ENCODE measurements at places on chromosomes 11 and 22.

DNA sequence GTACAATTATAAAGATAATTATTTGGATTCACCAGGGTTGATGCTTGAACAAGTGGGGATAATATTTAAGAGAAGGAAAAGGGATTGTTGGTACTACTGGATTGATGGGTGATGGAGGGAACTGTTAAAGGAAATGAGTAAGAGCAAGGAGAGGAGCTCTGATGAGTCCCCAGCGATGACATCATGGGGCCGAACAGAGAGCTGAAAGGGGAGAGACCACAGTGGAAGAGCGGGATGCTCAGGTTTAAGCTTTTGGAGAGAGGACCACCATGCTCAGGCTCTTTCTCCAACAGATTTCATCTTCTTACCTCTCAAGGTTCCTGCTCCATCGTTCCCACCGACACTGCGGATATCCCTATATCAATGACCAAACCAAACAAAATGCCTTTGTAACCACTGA lies 568.7 kb downstream of the ETS1 start:
- no peak for DNase-seq

DNA sequence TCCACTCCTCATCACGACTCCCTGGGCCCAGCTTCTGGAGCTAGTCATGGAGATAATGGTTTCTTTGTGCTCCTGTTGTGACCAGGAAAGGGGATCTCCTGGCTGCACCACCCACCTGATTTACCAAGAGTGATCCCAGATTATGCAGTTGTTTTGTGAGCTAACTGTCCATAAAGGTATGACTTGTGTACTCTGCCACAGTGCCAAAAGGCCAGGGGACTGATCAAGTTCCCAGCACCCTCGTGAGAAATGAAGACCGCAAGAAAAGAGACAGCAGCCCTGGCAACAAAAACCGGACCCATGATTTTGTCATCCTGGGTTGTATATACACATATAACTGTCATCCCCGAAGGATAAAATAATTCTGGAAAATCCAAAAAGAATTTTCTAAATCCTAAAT lies 26.6 kb downstream of the TUB start:
- DNase-seq = no peak

DNA sequence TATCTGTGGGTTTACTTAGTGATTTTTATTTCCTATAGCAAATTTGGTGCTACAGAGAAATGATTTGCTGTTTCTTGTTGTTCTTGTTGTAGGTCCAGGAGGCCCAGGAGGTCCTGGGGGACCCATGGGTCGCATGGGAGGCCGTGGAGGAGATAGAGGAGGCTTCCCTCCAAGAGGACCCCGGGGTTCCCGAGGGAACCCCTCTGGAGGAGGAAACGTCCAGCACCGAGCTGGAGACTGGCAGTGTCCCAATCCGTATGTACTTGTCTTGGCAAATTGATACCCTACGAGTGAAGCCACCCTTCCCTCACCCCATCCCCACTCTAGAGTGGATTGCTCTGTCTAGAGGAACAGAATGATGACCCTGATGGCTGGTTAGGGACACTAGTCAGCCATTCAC lies 7.8 kb upstream of the GAS2L1 start:
- DNase-seq = no peak

- DNase-seq = no peak
These were observed 137.0 kb downstream of the SLC1A2 start for GRCh38 chr11:35282221-35282882.

DNA sequence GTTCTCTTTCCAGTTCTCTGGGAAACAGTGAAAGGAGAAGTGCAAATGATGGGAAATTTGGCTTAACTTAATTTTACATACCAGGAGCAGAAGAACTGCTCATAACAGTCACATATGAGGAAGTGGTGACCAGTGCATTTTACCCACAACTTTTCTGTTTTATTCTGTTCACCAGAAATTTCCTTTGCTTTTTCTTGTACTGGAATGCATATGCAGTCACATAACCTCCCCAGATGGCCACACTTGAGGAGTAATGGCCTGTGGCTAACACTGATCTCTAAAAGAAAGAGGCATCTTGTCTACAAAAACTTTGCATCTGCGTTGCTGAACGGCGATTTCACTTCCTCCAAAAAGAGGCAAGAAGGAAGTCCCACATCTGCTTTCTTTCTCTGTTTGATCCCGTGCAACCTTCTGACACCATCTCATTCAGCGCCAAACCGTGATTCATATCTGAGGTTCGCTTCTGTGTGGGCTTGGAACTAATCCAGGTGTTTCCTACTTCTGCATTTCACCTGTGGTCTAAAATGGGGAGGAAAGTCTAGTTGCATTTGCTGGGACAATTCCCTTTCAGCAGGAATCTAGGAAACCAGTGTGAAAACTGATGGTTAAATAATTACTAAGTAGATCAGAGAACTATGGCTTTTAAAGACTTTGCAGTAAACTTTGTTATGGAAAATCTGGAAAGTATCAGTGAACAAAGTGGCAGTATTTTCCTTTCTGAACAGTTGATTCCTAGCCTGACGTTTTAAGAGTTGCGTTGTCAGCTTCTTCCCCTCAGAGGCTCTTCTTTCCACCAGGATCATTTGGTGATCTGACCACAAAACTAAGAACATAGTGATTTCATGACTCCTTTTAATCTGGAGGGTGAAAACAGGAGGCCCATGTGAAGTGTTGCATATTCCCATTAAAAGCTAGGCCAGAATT lies 4.2 kb upstream of the MPEG1 start:
- DNase-seq = no peak

- no peak for DNase-seq
These were observed 10.4 kb upstream of the MALAT1 start for GRCh38 chr11:65488273-65489034.

- no peak for DNase-seq
These were observed 8.7 kb downstream of the SNRPD3 start for GRCh38 chr22:24564376-24565058.

GRCh38 chr11:70720281-70720680 lies 322.0 kb downstream of the CTTN start:
- no peak for DNase-seq

GRCh38 chr11:21195995-21196394 lies 526.6 kb downstream of the NELL1 start:
- no peak for DNase-seq
